Substantia nigra (tissue), 51 donors: ENCODE measurements at places on chromosomes 2 and 18.

GRCh38 chr18:59063300-59063906 lies 76.3 kb upstream of the SEC11C start:
- no peak for DNase-seq

DNA sequence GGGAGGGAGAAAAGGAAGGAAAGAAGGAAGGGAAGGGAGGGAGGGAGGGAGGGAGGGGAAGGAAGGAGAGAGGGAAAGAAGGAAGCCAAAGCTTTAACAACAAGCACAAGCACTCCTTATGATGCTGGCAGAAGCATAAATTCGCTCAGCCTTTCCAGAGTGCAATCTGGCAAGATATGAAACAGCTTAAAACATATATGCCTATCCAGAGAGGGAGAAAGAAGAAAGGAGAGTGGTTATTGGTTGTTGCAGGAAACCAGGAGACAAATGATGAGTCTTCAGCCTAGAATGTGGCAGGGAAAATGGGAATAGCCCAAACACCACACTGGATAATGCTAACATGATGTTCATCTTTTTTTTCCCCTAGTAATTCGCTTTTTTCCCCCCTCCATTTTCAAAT lies 64.0 kb downstream of the STPG4 start:
- DNase-seq, result no peak

DNA sequence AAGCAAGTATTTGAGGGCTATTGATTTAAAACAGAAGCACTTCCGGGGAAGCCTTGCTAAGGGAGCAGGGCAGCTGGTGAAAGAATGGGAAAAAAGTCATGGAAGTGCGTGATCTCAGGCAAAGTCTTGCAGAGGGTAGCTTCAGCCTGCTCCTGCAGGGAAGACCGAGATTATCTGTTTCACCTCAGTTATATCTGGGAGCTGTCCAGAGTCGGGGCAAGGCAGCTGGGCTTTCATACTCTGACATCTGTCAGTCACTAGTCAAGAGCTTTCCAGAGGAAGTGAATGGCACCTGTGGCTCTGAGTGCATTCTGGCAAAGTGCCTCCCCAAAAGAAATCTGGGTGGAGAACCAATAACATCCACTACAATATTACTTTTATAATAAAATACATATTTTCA lies 8.7 kb downstream of the NXPH2 start:
- DNase-seq, result no peak

- no peak for DNase-seq
Measured at GRCh38 chr2:120134263-120134662, 88.9 kb downstream of the TMEM185B start.

DNA sequence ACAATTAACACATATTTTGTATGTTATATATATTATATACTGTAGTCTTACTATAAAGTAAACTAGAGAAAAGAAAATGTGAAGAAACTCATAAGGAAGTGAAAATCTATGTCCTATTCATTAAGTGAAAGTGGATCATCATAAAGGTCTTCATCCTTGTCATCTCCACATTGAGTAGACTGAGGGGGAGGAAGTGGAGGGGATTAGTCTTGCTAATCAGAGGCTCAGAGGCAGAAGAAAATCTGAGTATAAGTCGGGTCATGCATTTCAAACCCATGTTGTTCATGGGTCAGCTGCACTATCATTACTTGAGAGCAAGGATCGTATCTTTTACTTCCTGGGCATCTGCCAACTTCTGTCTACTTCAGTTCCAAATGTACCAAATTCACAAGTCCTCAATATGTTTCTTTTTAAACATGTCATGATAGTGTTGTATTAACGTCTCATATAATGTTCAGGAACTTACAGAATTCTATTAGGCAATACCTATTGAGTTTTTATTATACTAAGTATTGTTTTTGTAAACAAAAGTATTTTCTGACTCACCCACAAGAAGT lies 208.9 kb upstream of the BOD1L2 start:
- no peak for DNase-seq

DNA sequence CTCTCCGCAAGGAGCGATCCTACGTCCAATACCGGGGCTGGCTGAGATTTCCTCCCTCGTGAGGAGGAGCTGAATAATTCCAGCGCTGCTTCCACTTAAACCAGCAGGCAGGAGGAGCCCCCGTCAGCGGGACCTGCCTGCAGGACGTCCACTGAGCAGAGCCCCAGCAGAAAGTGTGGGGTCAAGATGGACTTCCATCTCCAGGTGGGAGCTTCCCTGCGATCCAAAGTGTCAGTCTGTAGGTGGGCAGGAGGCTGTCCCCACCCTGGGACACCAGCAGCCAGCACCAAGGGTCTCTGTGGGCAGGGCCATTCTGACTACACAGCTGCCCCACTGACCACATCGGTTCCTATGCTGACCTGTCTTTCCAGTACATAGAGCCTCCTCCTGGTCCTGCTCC lies 462 bp upstream of the OTOS start:
- DNase-seq, result no peak

DNA sequence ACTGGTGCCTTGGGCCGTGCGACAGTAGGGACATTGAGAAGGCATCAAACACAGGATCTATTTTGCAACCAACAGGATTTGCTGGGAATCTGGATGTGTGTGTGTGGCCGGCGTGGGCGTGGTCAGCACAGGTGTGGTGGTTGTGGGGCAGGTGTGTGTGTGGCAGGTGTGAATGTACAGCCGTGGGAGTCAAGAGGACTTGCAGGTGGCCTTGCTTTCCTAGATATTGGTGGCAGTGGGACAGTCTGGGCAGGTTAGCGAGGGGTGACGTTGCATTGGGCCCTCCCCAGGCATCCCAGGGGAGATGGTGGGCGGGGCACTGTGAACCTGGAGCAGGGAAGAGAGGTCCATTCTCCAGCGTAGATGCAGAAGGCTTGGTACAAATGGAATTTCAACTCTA lies 3.2 kb upstream of the LIMS2 start:
- DNase-seq, result no peak

GRCh38 chr2:62716768-62717167 lies 11.3 kb downstream of the EHBP1 start:
- DNase-seq, result no peak

GRCh38 chr2:100655446-100655845 lies 92.7 kb downstream of the PDCL3 start:
- DNase-seq, result no peak

DNA sequence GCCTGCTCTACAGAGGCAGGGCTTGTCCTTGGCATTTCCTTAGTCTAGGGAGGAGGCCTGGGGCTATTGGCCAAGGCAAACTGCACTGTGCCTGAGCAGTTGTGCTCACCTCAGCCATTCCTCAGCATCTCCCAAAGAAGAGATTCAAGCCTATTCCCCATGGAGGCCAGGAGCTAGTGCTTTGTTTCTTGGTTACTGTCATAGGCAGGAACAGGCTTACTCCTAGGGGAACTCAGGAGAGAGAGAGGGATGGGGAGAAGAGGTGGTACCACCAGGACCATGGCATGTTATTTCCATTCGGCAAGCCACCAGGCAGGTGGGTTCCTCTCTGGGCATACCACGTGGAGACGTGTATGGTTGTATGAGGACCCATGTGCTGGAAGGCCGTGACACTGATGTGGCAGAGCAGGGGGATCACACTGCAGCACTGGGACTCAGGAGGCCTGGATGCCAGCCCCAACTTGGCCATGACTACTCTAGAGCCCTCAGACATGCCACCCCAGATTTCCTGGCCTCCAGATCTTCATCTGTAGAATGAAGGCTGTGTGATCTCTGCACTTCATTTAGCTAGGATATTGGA lies 233.7 kb downstream of the LOXHD1 start:
- no peak for DNase-seq

GRCh38 chr2:146228466-146229058 lies 1616.3 kb upstream of the ACVR2A start:
- no peak for DNase-seq

DNA sequence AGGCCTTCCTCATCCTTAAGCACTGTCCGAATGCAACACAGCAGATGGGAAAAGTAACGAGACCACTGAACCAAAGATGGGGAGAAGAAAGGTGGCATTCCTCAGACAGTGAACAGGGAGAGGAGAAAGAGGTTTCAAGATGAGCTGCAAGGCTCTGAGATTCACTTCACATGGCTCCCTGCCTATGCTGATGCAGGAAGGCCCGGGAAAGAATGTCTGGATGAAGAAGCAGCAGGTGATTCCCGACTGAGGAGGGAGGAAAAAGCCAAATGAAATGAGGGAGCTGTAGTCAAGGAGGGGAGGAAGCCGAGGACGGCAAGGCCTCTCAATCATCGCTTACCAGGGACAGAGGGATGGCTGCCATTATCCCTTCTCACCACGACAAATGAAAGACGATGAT lies 98.5 kb upstream of the BOD1L2 start:
- no peak for DNase-seq

DNA sequence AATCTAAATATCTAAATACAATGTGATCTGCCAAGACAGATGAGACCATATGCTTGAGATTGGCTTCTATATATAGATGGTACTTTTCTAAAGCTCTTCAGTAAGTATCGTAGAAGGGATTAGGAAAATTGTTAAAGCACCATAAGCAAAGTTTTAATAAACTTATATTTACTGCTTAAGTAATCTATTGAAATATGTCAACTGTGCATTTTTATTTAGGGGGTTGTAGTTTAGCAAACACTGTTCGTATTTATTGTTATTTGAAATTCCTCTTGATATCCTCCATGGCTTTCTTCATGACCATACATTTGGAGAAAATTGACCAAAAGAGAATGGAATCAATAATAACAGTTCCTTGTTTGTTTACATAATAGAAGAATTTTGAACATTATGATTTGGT lies 102.7 kb downstream of the MIB1 start:
- no peak for DNase-seq

- no peak for DNase-seq
Measured at GRCh38 chr2:127864877-127865276, 6.9 kb upstream of the POLR2D start.

- DNase-seq, result no peak
Measured at GRCh38 chr2:238030422-238031155, 30.2 kb upstream of the SCLY start.

GRCh38 chr2:197500503-197501131 lies 438 bp downstream of the HSPE1 start:
- no peak for DNase-seq

GRCh38 chr18:31258789-31259188 lies 59.2 kb upstream of the DSG1 start:
- no peak for DNase-seq

- DNase-seq, result no peak
Measured at GRCh38 chr18:13551841-13552733, 174.3 kb downstream of the FAM210A start.

GRCh38 chr2:134379293-134379692 lies 125.4 kb downstream of the MGAT5 start:
- no peak for DNase-seq

DNA sequence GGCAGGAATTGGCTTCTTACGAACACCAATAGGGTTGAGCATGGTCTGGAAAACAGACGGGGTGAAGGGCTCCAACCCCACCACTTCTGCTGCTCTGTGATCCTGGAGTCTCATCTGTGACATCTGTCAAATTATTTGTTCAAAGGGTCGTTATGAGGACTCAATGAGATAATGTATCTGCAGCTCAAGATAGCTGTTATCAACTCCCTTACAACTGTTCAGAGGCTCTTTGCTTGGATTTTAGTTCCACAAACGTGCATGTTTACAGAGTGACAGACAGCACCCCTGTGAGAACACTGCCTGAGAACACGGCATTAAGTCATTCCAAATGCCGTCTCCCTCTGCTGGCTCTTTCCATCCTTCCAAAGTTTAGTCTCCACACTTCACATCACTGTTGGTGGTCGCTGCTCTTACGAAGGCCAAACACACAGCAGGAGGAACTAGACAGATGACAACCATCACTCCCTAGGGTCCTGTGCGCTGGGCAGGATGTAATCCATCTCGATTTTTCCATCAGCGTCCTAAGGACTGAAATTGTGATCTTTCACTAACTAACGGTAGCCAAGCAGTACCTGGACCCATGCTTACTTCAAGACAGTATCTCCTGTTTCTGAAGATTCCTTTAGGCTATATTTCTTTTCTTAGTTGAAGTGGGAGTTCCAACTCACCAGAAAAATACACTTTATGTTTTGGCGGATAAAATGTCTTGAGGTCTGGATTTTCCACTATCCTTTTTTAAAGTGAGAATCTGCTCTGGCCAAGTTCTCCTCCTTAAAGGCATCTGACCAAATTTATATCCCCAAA lies 220.3 kb downstream of the ANAPC1 start:
- no peak for DNase-seq

DNA sequence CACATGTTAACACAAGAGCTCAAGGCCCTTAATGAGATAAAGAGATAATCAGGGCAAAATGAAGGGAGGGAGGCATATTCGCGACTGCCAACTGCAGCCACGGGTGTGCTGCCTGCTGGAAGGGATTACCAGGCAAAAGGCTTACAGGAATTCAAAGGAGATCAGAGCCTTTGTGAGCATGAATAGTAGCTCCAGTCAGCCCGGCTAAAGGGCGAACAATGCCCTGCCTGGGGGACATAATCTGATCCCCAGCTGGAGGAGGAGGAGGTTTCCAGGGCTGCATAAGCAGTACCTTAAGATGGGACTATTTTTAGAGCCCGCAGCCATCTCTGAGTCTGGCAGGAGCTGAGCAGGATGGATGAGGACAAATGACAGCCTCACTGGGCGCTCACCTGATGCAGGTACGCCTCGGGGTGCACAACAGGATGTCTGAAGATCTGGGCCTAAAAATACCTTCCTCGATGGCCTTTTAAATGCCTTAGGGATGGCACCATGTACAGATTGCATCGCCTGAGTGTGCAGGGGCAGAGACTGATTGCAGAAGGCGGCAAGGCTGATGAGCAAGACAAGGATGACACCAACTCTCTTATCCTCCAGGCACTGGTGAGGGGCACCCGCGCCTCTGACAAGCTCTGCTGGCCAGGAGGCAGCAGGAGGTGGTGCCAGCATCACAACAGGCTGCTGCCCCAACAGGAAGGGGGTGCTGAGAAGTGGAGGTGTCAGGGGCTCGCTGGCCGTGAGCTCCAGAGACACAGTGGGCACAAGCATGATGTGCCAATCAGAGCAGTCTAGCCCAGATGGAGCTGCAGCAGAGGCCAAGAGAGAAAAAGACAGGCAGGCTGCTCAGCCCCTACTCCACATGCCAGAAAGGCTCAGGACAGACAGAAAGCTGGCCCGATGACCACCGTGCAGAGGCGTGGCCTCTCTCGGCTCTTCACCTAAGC lies 111.4 kb downstream of the EIPR1 start:
- peak; percentile 16 for DNase-seq

DNA sequence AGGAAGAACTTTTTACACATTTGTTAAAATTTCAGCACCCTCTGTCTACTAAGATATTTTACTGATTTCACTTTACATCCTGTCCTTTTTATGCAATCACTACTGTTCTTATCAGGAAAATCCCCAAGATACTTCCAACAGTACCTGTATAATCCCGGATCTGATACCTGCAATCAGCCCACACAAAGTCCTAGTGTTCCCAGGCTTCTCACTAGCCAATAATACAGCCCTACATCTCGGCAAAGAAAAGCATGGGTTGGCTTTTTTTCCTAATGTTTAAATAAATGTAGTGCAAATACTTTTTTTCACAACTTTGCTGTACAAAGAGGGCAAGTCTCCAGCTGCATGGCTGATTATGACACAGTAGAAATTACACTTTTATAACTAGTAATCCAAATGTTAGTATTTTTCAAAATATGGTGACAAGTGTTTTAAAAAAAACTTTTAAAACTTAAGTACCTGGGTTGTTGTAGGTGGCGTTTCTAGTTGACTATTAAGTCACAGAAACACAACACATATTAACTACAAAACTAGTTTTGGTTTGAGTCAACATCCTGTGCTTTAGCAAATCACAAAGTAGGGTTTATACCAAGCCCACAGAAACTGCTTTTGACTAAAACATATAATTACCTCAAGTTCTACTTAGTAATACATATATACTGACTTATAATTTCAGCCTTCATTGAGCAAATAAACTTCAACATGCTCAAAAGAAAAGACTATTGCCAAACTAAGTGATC lies 19.5 kb downstream of the CNOT11 start:
- no peak for DNase-seq

GRCh38 chr2:74843899-74844298 lies 10.0 kb downstream of the HK2 start:
- DNase-seq, result no peak
